ENCODE measurements at places on chromosomes 16 and 17. TPM values are rescaled to one million over a fixed set of nuclear protein-coding genes. Genes with fewer than 3 reads are reported as not detected.

DNA sequence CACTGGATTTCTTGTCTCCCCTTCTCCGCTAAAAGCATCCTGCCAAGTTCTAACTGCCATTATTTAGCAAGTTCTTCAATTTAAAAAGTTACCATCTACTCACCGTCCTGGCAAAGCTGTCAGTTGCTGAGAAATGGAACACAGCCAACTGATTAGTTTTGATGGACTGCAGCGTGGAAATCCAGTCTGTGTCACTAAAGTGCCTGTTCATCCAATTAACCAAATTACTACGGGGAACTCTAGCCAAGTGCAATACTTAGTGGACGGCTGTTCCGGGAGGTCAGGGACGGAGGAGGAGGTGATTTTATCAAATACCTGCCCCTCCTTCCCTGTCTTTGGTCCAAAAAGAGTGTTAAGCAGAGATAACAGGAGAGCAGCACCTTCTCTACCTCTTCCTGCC lies 260.7 kb downstream of the MAF start:
- DNase-seq, result no peak

The BRIP1 gene
- total RNA-seq, result 0.98 TPM

GRCh38 chr16:14301169-14302030 lies 230.3 kb downstream of the MRTFB start:
- no peak for DNase-seq

DNA sequence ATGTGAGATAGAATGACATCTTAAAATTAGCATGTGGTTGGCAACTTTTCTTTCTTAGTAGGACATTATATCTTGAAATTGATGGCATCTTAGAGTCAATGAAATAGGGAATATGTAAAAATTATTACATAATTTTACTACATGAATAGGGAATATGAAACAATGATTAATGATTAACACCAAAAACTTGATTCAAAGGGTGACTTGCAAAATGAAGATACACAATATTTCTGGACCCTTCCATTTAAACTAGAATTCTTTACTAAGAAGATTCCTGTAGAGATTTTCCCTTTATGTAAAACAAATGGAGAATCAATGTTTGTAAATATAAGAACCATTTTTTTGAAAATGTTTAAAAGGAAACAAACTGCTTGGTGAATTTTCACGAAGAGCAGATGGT lies 3.4 kb downstream of the MRTFB start:
- no peak for DNase-seq

The DPEP3 gene
- not detected for total RNA-seq

- DNase-seq, result no peak
Measured at GRCh38 chr16:89573826-89574680, 1.5 kb upstream of the CPNE7 start.

- DNase-seq, result no peak
Measured at GRCh38 chr17:64331931-64332493, 58.6 kb downstream of the PECAM1 start.

The EXOC3L1 gene
- total RNA-seq, result 2.5 TPM

The KRTAP4-5 gene
- total RNA-seq, result not detected

The CCL15 gene
- total RNA-seq, result not detected

GRCh38 chr17:42670789-42671657 lies 5.8 kb downstream of the PLEKHH3 start:
- no peak for DNase-seq

DNA sequence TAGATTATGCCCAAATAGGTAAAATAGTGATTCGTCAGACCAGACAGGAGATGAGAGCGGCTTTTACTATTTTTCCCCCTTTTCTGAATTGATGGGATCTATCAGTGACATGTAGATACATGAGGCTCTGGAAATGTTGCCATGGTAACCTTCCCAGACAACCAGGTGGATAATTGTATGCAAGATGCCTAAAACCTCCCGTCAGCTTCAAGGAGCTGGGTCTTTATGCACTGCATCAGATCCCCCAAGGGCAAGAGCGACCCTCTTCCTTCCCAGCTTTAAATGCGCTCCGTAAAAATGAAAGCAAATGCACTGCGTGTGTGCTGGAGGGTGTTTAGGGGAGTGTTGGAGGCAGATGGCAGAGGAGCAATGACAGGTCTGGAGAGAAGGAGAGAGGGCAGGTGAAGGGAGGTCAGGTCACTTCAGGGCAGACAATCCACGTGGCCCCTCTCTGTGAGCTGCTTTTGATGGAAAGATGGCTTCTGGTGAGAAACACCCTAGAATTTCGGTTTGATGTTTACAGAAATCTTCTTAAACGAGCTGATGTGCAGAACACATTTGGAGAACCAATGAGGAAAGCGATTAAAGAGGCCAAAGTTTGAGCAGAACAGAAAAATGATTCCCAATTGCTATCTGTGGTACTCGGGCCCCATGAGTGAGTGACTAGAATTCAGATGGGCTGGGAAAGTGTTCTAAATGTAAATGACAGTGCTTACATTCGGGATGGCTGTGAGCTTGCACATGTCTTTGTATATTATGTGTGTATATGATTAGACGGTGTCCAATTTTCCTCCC lies 461.7 kb upstream of the HSBP1 start:
- no peak for DNase-seq

GRCh38 chr17:18978050-18978449 lies 26.1 kb downstream of the SLC5A10 start:
- DNase-seq, result no peak

The ZNHIT3 gene
- 13.5 TPM for total RNA-seq

DNA sequence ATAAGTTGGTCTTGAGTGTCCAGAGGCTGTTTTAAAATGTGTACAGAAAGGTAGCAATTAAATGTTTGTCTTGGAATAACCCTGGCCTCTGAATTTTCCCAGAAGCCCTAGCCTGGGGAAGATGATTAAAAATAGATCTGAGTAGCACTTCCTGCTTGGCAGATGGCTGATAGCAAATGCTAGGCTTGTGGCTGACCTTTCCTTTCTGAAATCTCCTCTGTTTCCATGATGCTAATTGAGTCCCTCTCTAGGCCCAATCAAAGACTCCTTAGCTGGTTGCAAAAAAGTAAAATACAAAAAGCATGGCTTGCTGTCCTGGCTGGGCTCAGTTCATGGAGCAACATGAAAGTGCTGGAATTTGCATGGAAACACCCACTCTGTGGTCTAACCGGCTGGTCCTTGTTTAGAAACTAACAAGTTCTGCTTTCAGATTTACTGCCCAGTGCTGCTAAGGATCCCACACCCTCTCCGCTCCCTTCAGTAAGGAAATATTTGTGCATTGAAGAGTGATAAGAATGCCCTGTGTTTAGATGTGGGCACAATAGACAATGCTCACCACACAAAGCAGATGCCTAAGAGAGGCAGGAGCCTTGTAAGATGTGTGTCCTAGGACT lies 40.8 kb downstream of the YPEL2 start:
- no peak for DNase-seq

DNA sequence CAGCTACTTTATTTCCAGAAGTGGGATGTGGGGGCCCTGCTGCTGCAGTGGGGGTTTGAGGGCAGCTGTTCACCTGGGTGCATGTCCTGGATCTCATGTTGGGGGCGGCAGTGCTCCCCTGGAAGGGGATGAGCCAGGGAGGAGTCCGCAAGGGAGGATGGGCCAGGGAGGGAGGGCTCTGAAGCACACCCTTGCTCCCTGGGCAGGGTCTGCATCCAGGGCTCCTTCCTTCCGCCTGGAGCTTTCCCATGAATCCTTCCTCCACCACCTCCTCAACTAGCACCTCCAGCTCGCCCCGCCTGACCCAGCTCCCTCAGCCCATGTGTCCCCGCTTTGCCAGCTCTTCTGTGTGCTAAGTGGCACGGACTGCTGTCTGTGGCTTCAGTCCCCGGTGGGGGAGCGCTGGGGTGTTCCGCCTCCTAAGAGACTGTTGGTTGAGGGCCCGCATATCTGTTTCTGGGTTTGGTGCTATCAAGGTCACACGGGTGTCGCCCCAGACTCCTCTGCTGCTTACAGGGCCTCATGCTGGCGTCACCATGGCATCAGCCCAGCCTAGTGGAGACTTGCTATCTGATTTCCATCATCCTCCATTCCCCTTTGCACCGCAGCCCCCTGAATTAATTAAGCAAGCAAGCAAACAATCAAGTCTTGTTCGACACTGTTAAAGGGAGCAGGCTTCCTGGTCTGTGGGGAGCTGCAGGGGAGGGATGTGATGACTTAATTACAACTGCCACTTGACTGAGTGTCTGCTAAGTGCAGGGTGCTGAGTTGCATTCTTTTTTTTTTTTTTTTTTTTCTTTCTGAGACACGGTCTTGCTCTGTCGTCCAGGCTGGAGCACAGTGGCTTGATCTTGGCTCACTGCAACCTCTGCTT lies 71.8 kb downstream of the PRKCA start:
- no peak for DNase-seq

DNA sequence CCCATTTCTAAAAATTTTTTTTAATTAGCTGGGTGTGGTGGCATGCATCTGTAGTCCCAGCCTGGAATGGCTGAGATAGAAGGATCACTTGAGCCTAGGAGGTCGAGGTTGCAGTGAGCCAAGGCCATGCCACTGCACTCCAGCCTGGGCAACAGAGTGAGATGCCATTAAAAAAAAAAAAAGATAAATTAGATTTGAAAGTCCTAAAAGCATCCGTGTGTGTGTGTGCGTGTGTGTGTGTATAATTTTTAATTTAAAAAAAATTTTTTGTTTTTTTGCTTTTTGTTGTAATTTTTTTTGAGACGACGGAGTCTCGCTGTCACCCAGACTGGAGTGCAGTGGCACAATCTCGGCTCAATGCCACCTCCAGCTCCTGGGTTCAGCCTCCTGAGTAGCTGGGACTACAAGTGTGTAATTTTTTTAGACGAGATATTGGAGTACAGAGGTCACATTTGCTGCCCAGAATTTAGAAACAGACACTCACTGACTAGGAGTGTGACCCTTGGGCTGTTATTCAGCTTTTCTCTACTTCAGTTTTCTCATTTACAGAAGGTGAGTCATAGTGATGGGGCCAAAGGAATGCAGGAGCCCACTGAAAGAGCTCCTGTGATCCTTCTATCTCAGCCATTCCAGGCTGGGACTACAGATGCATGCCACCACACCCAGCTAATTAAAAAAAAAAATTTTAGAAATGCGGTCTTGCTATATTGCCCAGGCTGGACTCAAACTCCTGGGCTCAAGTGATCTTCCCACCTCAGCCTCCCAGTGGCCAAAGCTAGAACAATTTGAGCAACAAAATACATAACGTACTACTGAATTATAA lies 25.5 kb upstream of the TBX4 start:
- DNase-seq, result no peak

The CDK3 gene
- 3.2 TPM for total RNA-seq

GRCh38 chr17:63973930-63974593 lies 1.3 kb upstream of the SCN4A start:
- DNase-seq, result no peak

The MRPL28 gene
- 96.5 TPM for total RNA-seq

- no peak for DNase-seq
Measured at GRCh38 chr17:21066394-21066793, 23.6 kb upstream of the USP22 start.

The GLTPD2 gene
- not detected for total RNA-seq

DNA sequence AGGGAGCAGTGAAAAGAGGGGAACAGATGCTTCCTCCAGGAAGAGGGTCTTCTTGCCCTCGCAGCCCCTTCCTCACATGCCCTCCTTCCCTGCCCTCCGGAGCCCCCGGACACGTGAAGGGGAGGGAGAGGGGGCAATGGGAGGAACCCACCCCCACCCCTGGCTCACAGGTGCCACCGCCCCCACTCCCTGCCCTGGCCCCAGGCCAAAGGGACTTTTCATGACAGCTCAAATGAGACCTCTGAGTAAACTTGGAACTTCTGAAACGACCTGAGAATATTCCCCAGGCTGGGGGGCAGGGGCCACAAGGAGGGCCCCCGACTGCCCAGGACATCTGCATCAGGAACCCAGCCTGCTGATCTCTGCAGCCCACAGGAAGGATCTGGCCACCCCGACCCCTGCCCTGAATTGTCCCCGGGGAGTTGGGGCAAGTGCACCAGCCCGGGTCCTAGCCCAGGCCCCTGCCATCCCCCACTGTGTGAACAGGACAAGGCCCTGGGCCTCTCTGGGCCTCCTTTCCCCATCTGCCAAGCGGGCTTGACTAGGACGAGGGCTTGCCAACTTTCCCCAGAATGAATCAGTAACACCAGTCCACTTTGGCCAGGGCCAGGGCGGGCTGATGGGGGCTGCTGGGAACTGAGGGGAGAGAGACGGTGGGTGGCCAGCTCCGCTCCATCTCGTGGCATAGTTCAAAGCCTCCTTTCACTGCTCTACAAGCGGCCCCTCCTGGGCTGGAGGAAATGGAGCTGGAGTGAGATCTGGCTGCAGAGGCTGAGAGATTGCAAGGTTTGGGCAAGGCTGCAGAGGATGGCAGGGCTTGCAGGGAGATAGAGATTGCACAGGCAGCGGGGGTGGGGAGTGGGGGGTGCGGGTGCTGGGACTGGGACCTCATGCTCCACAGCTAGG lies 3.8 kb downstream of the IL21R start:
- DNase-seq, result peak; percentile 93

- DNase-seq, result peak; percentile 71
Measured at GRCh38 chr16:31149894-31150890, at the start of gene PRSS36. Gene PRSS36, minus strand, starts transcription at chr16:31150066. Its CDS starts 31 bp downstream, at chr16:31150035.

The KRT25 gene
- not detected for total RNA-seq
